ENCODE measurements at places on chromosomes 12 and 14.

- no peak for DNase-seq
These were observed 170.7 kb upstream of the CDKN3 start for GRCh38 chr14:54226103-54226502.

DNA sequence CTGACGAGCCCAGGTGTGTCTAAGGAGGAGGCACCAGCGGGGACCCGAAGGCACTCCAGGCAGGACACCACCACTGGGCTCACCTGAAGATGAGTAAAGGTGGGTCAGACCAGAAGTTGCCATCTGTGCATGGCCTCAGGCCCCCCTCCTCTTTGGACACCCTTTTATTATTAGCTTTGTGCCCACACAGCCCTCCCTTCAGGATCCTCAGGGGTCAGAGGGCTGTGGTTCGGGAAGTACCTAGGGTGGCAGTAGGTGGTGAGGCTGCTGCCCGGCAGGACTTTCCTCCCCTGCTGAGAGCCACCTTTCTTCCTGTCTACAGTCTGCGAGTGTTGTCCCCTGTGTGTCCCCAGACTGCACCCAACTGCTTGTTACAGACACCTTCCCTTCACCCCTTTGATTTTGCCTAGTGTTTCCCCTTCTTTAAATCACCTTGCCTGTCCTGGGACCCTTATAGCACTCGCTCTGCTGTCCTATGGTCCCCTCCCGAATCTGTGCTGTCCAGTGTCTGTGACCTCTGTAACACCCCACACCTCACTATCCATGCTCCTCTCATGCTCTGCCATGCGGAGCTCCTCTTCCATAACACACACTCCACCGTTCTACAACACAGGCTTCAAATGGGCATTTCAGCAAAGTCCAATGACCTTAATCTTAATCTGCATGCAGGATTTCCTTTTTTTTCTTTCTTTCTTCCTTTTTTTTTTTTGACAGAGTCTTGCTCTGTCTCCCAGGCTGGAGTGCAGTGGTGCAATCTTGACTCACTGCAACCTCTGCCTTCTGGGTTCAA, 25.7 kb downstream of the SOAT2 start:
- DNase-seq: no peak

- no peak for DNase-seq
These were observed 33.8 kb upstream of the GALNT16 start for GRCh38 chr14:69226178-69226577.

- no peak for DNase-seq
These were observed 35.0 kb upstream of the FUT8 start for GRCh38 chr14:65377576-65377975.

DNA sequence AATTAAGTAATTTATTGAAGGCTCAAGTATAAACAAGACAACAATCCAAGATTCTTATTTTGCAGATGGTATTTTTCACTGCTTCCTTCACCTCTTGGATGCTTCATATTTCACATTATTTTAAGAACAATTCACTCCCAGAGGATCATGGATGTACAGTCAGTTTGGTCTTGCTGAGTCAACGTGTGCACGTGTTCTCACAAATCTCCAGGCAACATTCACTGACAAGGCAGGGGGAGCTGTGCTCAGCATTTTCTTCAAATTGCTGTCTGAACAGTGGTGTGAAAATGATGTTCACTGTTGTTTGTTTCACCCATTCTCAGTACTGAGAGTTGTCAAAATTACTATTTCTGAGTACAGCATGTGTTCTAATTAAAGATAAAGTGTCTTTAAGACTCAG, 118.3 kb upstream of the SLC38A4 start:
- no peak for DNase-seq

- DNase-seq: no peak
These were observed 208.5 kb downstream of the CHST11 start for GRCh38 chr12:104665296-104665695.

DNA sequence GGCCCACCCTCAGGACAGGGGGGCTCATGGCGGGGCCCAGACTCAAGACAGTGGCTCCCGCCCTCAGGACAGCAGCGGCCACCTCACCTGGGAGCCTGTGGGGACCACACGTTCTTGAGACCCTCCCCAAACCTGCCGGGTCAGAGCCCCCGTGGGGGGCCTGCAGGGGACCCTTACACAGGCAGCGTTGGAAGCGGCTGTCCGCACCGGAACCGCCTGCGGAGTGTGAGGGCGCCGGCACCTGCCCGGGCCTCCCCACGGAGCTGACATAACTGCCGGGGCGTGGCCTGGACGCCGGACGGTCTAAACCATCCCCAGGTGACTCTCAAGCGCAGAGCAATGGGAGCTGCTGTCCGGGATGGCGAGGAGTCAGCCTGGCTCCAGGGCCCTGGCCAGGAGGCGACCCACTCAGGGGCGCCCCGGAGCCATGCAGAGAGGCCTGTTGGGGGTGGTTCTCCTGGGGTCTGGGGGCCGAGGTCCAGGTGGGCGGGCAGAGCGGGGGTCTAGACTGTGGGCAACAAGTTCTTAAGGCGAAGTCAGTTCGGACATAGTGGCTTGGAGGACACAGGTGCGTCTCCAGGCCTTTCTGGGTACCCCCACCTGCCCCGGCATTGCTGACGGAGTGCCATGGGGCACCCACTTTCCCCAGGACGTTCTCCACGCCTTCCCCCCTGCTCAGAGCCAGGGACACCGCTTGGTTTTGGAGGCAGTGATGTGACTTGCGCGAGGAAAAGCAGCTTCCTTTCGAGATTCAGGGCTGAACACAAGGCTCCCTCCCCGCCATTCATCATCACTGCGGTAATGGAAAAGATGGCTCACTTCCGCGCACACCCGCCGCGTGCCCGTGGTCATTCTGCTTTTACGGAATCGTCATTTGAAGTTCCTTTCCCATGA, 23.2 kb downstream of the GALNT9 start:
- DNase-seq: no peak

- no peak for DNase-seq
These were observed 22.0 kb upstream of the DRAM1 start for GRCh38 chr12:101855364-101855884.

DNA sequence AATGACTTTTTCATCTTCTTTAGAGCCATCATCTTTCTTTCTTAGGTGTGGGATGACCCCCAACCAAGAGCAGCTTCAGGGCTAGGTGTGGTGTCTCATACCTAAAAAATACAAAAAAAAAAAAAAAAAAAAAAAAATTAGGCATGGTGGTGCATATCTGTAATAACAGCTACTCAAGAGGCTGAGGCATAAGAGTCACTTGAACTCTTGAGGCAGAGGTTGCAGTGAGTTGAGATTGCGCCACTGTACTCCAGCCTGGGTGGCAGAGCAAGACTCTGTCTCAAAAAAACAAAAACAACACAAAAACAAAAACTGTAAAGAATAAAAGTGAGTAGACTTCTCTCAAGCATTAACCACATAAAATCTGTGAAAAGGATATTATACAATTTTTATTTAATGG, 8.0 kb upstream of the ATF7IP start:
- no peak for DNase-seq

DNA sequence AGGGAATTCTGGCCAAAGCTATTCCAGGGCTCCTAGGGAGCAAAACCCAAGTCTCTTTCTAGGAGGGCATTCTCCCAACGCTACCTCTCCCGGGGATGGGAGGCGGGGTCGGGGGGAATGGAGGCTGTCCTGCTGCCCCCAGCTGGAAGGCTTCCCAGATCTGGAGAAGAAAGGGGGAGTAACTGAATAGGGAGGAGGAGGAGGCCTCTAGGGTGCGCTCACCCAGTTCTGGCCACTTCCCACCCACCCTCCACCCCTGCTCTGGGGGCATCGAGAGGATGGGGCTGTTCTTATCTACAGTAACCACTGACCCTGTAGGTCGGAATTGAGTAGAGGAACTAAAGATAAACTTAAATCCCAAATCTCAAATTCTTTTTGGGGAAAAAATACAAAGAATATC, 579 bp upstream of the RNASE1 start:
- DNase-seq: no peak

- no peak for DNase-seq
These were observed 89.3 kb upstream of the SLC38A4 start for GRCh38 chr12:46915082-46915481.

GRCh38 chr14:58918066-58918738, 270.3 kb upstream of the DAAM1 start:
- no peak for DNase-seq

DNA sequence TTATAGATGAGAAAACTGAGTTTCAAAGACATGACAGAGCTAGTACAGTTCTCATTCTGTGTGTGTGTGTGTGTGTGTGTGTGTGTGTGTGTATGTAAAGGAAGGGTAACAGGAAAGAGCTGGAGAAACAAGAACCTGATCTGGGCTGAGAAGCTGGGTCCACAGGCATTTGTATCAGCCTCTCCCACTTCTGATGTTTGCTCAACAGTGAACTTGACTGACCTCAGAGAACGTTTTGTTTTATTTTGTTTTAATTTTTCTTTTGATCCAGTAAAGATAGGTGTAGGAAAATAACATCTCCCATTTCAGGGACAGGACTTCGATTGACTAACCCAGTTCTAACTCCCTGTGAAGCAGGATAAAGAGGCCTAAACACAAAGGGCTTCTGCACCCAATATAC, 85.4 kb downstream of the STXBP6 start:
- DNase-seq: no peak

GRCh38 chr14:56023661-56024081, 94.5 kb upstream of the PELI2 start:
- DNase-seq: no peak

DNA sequence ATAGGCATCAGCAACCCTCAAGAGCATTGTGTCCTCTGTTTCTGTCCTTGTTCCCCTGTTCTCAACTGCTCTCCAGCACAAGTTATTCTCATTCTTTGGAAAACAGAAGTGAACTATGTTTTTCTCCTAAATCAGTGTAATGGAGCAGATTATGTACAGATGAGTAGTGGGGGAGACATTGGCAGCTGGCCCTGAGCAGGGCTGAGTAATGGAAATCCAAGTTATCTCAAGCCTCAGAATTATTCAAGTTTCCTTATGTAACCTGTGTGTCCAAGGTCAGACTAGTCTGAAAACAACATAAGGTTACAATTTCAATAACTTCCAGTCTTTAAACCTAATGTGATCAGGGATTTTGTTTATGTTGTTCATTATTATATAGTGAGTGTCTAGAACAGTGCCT, 116.1 kb upstream of the FUT8 start:
- DNase-seq: no peak

GRCh38 chr12:109568486-109568885, 4.8 kb downstream of the MMAB start:
- DNase-seq: no peak

DNA sequence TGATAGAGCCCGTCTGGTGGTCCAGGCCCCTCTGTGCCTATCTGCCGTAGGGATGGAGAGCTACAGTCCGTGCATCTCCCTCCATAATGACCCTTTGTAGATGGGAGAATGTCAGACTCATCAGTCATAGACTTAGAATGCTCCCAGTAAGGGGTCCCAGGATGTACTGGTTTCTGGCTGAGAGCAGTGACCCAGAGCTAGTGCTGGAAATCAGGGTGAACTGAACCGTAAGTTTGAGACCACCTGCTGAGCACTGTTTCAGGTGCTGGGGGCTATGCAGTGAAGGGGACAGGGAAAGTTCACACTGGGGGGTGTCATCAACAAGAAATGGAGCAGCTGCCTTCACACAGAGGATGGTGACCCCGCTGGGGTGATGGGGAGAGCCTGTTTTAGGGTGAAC, 34.1 kb downstream of the SLC6A12 start:
- DNase-seq: no peak

GRCh38 chr14:105102893-105103292, 37.7 kb upstream of the GPR132 start:
- no peak for DNase-seq

- DNase-seq: no peak
These were observed 918.7 kb downstream of the AACS start for GRCh38 chr12:125983784-125984500.

DNA sequence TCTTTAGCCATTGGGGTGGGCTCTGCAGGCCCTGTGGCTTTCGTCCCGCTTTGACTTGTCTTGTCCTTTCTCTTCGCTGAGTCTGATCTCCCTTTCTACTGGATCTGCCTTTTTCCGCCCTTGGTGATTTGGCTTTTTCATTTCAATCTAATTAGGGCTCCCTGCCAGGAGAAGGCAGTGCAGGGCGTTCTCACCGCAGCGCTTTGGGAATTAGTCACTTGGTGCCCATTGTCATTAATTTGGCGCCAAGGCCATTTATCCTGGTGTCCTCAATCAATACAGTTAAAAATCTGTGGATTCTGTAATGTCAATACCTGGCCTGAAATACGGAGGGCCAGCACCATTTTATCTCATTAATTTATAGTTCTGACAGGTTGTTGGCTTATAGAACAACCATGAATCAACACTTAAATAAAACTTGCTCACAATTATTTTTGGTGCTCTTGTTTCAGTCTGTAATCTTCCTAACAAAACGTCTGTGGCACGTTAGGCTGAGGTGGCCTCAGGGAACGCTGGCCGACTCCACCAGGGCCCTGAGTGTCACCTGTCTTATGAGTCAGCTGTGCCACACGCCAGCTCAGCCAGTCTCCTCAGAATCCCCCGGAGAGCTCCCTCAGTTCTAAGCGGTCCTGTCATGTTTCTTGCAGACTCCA, 115.7 kb downstream of the BEGAIN start:
- no peak for DNase-seq

- DNase-seq: no peak
These were observed 23.0 kb downstream of the ZFHX2 start for GRCh38 chr14:23528555-23528954.

DNA sequence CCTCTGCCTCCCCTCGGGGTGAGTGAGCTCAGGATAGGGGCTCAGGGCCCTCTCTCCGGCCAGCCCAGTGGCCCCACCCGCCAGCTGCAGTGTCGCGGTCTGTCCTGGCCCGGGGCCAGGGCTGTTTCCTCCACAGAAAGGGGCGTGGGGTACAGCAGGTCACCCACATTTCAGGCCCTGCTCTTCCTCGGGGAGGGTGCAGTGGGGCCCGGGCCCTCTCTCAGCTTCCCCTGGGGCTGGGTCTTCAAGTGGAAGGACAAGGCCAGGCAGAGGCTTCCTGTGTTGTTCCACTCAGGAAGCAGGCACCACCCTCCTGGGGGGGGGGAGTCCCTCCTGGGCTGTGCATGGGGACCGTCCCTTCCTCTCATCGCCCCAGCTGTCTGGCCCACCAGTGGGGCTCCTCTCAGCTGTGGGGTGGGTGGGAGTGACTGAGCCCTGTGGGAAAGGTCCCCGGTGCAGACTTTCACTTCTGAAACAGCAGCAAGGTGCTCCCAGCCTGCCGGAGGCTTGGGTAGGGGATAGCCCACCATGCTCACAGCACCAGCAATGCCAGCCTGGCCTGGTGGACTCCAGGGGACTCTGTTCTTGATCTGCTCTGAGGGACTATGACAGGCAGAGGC, 3.7 kb downstream of the GPR132 start:
- no peak for DNase-seq

All from stimulated activated CD8-positive, alpha-beta memory T cell treated with anti-CD3 and anti-CD28 coated beads, Interleukin-4, amount 100 ng/mL, for 4 hours (primary cell).